Glutamatergic neuron (in vitro differentiated cells): ENCODE measurements at places on chromosomes 11 and 22. TPM values are rescaled to one million over a fixed set of nuclear protein-coding genes. Genes with fewer than 3 reads are reported as not detected.

OR5B21 gene
- not detected for total RNA-seq

ANO9 gene
- 1.8 TPM for total RNA-seq

ZNF280B gene
- total RNA-seq = 1.8 TPM

DNA sequence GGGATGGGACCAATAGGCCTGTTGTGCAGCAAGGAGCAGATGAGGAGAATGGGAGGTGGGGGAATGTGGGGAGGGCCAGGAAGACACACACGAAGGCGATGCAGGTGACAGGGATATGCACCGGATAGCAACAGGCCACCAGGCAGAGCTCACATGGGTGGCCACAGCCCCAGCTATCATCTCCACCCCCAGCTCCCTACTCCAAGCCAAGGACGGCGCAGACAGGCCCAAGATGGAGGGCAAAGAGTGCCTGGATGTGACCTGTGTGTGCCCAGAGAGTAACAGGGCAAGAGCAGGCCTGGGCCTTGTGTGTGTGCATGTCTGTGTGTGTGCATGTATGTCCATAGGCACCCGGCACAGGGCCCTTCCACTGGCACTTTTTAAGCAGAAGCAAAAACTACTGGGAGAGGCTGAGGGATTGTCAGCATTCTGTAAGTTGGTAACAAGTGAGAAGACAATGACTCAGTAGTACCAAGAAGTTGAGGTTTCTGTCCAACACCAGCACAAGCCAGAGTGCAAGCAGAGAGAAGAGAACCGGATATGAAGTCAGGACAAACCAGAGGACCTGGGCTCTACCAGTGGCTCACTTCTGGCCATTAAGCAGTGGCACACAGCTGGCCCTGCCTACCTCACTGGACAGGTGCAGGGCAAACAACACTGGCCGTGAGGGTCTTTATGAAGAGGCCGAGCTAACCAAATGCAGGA lies 36.4 kb downstream of the NRXN2 start:
- peak overlapping the region; percentile 48 for H3K27ac ChIP-seq
- no peak for DNase-seq
- peak overlapping the region; percentile 63 for H3K4me3 ChIP-seq
- H3K36me3 ChIP-seq = peaks cover 14% of the 10 kb centered on the region

DNA sequence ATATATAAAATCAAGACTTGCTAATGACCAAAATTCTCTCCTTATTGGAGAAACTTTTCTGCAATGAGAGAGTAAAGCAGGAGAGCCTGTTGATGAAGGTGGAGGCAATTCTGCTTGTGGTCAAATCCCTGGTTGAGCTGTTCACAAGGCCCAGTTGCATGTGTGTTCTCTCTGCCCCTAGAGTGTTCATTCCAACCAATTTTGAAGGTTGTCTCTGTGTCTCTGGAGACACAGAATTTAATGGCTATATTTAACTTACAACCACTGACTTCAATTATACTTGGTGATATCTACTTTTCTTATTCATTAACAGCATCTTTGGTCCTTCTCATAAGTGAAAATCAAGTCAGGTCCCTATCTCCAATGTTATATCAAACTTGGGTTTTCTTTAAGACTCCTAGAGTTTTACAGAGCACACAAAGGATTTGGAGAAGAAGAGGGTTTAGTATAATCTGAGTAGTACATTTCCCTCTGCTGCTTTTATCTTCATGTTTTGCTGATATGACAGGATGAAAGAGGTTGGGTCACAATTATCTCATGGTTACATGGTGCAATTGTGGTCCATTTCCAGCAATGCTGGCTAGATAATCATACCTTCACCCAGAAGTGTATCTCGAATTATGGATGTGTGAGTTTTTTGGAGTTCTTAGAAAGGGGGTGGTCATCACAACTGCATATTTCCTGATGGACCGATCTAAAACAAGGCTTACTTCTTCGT lies 4.0 kb downstream of the OOSP4A start:
- H3K4me3 ChIP-seq = no peak overlapping the region
- H3K27me3 ChIP-seq = no peaks in the 10 kb centered on the region
- no peak overlapping the region for H3K27ac ChIP-seq
- H3K36me3 ChIP-seq = no peaks in the 10 kb centered on the region
- no peaks in the 10 kb centered on the region for H3K4me1 ChIP-seq
- no peak for DNase-seq

GRCh38 chr11:18203723-18204122 lies 31.1 kb downstream of the MRGPRX4 start:
- no peaks in the 10 kb centered on the region for H3K4me1 ChIP-seq
- no peak overlapping the region for H3K27ac ChIP-seq
- H3K27me3 ChIP-seq = no peaks in the 10 kb centered on the region
- H3K4me3 ChIP-seq = no peak overlapping the region
- DNase-seq = peak; percentile 35
- no peaks in the 10 kb centered on the region for H3K36me3 ChIP-seq
